ENCODE measurements at places on chromosomes 6 and 20.
A peak's percentile ranks its signal among the peaks of the same experiment; 100 is the strongest.

DNA sequence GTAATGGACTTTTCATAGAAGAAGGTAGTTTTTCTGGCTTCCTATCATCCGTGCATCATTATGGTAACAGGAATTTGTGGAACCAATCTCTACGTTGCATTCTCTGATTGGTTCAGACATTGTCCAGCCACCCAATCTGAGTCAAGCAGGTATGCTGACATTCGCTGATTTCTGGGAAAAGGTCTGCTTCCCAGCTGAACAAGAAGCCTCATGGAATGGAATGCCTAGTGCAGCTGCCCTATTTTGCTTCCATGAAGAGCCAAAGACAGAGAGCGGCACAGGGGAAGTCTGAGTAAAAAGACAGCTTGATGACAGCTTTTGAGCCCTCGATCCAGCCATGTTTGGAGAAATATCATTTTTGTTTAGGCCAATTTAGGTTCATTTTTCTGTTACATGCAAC is 38.5 kb upstream of the TXLNB start:
- no peak for DNase-seq

- peak; percentile 26 for DNase-seq
Measured at GRCh38 chr20:19602675-19603375, 155.2 kb upstream of the RIN2 start.

GRCh38 chr6:45323656-45324224 is 4.4 kb upstream of the RUNX2 start:
- no peak for DNase-seq

- DNase-seq = no peak
Measured at GRCh38 chr6:113182370-113183141, 674.6 kb upstream of the MARCKS start.

DNA sequence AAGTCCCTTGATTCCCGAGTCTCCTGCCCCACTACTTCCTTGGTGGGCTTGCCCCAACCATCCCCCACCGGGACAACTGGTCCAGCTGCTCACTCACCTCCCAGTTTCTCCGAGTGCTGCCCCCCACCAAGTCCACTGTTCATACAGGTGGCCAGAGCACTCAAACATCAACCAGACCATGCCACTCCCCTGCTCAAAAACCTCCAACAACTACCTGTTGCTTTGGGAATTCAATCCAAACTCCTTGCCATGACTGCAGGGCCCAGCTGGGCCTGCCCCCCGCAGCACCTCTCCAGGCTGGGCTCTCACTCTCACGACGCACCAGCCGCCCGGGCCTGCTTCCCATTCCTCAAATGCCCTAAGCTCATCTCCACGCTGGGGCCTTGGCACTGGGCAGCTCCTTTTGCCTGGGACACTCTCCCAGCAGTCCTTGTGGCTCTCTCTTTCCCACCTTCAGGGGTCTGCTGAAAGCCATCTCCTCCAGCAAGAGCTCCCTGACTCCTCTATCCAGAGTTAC is 97.5 kb downstream of the NFATC2 start:
- no peak for DNase-seq

- no peak for DNase-seq
Measured at GRCh38 chr6:38552121-38552520, 87.6 kb downstream of the BTBD9 start.

- no peak for DNase-seq
Measured at GRCh38 chr20:50282592-50283241, 92.1 kb downstream of the CEBPB start.

DNA sequence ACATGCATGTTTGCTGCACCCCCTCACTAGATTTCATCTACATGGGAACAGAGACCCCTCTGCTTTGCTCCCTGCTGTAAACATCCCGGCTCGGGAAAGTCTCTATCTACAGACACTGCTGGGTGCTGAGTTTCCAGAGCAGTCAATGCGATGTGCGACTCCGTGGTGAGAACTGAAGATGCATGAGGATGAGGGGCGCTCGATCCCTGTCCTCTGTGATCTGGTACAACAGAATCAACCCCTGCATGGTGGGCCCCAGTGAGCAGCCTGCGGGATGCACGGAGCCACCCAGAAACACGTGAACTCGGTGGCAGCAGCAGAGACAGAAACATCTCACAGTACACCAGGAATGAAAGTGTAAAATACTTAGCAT is 83.1 kb downstream of the THBS2 start:
- no peak for DNase-seq

DNA sequence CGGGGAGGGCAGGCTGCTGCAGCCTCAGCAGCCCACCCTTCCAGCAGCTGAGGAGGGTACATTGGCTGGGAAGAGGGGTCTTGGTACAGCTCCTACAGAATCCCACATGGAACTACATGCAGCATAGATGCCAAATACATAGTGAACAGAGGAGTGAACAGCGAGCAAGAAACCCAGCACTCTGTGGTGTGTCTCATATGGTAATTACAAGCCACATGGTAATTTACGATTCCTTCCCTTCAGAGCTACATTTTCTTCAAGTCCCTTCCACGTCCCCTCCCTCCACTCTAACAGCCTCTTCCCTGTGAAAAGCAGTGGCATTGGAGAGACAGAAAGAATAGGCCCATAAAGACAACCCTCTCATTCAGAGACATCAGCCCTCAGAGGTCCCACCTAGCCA is 167.7 kb downstream of the SYNDIG1 start:
- DNase-seq = no peak

- DNase-seq = no peak
Measured at GRCh38 chr6:157946053-157946617, 35.5 kb upstream of the SYNJ2 start.

GRCh38 chr6:166530211-166531095 is 56.0 kb downstream of the RAMACL start:
- no peak for DNase-seq

GRCh38 chr6:166253778-166254204 is 54.4 kb downstream of the PRR18 start:
- DNase-seq = no peak

DNA sequence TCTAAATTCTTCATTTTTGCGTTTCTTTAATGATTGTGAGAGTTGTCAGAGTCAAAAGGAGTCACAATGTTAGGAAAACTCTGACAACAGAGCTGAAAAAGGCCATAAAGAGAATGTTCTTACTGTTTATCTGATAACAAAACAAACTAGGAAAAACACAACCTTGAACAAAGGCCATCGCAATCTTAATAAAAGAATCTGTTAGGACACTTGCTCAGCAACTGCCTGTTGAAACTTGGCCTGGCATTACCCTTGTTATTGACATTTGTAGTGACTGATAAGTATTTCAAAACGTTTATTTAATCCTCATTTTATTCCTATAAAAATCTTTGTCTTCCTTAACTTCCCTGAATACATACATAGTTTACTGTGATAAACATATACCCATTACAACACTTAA is 15.7 kb downstream of the GSTA1 start:
- DNase-seq = no peak

- no peak for DNase-seq
Measured at GRCh38 chr6:130513770-130514169, 148.0 kb downstream of the TMEM200A start.

GRCh38 chr6:137202078-137202477 is 17.1 kb downstream of the IFNGR1 start:
- DNase-seq = no peak

DNA sequence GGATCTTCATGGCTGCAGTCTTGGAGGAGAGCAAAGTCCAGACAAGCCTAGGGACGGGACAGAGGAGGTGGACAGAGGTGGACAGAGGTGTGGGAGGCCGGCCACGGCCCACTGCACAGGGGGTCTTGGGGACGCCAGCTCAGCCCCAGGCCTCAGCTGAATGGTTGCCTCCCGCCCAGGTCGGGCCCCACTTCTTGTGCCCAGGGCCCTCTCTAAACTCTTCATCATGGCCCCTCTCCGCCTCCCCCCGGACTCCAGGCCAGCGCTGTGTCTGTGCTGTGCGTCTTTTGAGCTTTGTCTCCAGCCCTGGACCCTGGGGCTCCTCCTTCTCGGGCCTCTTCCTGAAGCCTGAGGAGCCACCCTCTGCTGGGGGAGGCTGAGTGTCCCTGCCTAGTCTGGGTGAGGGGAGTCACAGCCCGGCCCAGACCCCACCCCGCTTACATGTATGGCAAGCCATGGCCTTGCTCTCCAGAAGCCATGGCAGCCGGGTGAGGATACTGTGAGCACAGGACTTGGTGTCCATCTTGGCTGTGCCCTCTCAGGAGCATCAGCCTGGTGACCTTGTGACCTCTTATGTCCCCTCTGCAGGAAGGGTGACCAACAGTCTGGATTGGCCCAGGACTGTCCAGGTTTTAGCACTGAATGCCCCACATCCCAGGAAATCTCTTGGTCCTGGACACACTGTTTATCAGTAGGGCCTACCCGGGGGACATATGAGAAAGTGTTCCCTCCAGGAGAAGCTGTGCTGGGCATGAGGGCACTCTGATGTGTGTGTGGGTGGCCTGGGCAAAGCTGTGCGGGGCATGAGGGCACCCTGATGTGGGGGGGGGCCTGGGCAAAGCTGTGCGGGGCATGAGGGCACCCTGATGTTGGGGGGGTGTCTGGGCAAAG is 9.4 kb upstream of the NPBWR2 start:
- peak; percentile 16 for DNase-seq

GRCh38 chr6:166870602-166871208 is 85.6 kb downstream of the RNASET2 start:
- DNase-seq = no peak

- DNase-seq = no peak
Measured at GRCh38 chr6:75109765-75110164, 96.1 kb downstream of the COL12A1 start.

GRCh38 chr6:24274441-24275083 is 83.3 kb downstream of the DCDC2 start:
- DNase-seq = no peak

DNA sequence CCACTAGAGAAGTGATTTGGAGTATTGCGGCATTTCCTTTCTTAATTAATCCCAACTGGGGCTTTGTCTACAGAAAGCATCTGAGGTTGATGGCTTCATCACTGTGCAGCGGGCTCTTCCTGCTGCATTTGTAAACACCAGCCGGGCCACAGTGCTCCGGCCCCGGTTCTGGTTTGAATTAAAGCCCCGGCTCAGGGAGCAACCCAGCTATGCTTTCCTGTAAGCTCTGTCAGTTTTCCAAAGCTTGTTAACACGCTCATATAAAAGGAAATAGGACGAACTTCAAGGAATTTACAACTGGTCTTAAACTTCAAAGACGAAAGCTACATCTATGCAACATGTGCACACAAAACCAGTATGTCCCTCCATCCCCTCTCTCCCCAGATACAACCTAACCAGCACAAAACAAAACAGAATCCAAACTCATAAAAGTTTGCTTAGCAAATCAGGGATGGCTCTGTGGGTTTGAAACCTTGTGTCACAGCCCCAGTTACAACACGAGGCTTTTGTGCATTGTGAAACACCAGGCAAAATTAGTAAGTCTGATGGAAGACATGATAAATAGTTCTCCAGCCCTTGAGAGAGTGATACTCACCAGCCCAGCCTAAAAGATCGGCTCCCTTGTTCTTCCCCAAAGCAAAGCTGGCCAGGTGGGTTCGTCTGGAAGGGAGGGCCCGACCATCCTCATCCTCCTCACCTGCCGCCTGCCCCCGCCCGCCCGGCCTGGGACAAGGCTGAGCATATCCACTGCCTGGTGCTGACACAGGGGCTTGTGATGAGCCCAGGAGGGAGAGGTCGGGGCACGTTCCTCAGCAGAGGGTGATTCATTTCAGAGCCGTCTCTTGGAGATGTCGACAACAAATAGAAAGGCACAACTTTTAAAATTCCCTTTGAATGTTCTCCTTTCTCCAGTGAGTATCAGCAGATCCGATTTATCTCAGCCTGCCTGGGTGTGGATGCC is 197.9 kb downstream of the TFAP2C start:
- DNase-seq = no peak

GRCh38 chr6:102582569-102582968 is 1189.1 kb downstream of the GRIK2 start:
- no peak for DNase-seq

- DNase-seq = no peak
Measured at GRCh38 chr6:99434702-99435530, 9.8 kb upstream of the PNISR start.

GRCh38 chr20:31475472-31476293 is 595 bp downstream of the REM1 start:
- DNase-seq = peak; percentile 40

DNA sequence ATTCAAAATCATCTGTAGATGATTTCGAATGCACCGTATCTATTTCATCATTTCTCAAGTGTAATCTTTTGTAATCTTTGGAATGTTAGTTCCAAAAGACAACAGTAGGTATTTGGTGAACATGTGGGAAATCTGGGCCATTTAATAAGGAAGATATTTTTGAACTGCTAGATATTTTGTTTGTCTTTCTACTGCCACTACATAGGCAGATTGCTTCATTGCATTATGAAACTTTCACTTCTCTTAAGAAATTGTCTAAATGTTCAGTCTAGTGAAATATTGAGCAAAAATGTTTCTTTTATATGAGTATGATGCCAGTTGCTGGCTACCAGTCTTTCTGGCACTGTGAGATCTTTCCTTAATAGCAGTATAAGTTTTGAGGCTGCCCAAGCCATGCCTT is 527.8 kb upstream of the RNF217 start:
- DNase-seq = no peak

- DNase-seq = no peak
Measured at GRCh38 chr6:166266336-166266735, 41.9 kb downstream of the PRR18 start.

GRCh38 chr20:19872001-19872400 is 113.9 kb downstream of the RIN2 start:
- DNase-seq = no peak

GRCh38 chr6:158053377-158054313 is 72.0 kb downstream of the SYNJ2 start:
- no peak for DNase-seq

DNA sequence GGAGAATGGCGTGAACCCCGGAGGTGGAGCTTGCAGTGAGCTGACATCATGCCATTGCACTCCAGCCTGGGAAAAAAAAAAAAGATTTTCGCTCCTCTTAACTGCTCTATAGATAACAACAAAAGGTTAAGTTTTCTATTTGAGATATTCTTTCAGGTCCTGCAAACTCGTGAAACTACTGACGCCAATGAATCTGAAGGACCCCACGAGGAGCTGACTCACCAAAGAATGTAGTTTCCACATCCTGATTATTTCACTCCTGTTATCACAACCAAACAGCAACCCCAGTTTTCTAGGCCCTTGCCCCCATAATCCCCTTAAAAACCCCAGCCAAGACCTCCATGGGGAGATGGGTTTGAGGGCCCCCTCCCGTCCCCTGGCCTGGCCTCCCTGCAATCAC is 58.7 kb downstream of the OTOR start:
- no peak for DNase-seq

DNA sequence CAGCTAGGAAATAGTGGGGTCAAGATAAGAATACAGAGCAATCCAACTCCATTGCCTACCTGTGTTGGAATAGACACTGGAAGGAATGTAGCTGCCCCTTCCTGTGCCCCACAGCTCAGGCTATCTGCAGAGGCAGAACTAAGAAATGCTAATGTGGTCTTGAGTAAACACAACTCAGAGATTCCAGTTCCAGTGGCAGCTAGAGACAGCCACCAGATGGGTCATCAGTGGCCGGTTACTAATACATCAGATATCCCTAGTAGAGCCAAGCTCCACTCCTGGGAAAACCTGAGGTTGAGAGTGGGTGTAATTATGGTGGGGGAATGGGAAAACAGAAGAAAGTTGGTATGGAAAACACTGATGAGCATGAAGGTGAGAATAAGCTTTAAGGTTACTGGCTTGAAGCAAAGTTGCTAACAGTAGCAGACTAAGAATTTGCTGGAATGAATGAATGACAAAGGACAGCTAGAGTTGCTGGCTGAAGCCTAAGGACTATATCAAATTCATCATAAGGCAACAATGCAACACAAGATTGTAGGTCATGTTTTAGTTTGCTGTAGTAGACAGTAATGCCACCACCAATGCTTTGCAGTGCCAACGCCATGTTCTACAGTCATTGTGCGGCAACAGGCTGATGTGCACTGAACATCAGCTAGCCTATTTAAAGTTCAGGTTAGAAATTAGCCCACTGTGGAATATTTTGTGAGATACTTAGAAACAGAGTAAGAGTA is 28.3 kb upstream of the FAM83C start:
- DNase-seq = no peak
